ENCODE measurements at places on chromosomes 2 and 18. TPM values are rescaled to one million over a fixed set of nuclear protein-coding genes. Genes with fewer than 3 reads are reported as not detected.

CFAP65 gene
- not detected for total RNA-seq

MC4R gene
- not detected for total RNA-seq

GAREM1 gene
- 4.1 TPM for total RNA-seq

LIMS3 gene
- 5.2 TPM for total RNA-seq

HADHB gene
- total RNA-seq = 108 TPM

SERPINB11 gene
- total RNA-seq = not detected

TRIM43B gene
- total RNA-seq = not detected

C2orf80 gene
- not detected for total RNA-seq

GRHL1 gene
- total RNA-seq = 0.37 TPM

C1QL2 gene
- total RNA-seq = not detected

NAPG gene
- total RNA-seq = 38.8 TPM

SLC16A14 gene
- 4.1 TPM for total RNA-seq

TSGA10 gene
- 3.4 TPM for total RNA-seq

HOXD12 gene
- total RNA-seq = not detected

ROCK2 gene
- total RNA-seq = 40.5 TPM

DPYSL5 gene
- total RNA-seq = not detected

NTSR2 gene
- not detected for total RNA-seq

ZNF396 gene
- total RNA-seq = 2.8 TPM

GBX2 gene
- not detected for total RNA-seq

PAX8 gene
- 0.14 TPM for total RNA-seq

SS18 gene
- 87.3 TPM for total RNA-seq

LONRF2 gene
- 0.28 TPM for total RNA-seq

TUBB8B gene
- not detected for total RNA-seq

INHBB gene
- 0.09 TPM for total RNA-seq

SH3YL1 gene
- total RNA-seq = 39.3 TPM

NPAS2 gene
- 4.8 TPM for total RNA-seq

PSMA8 gene
- not detected for total RNA-seq

SPTBN1 gene
- total RNA-seq = 319 TPM

MAP3K19 gene
- not detected for total RNA-seq

CLIP4 gene
- 94.0 TPM for total RNA-seq

ASXL3 gene
- 0.43 TPM for total RNA-seq

FBXO48 gene
- 0.28 TPM for total RNA-seq

SLC4A3 gene
- total RNA-seq = 2.1 TPM

Measured in smooth muscle cell of bladder (primary cell).